CD4-positive, alpha-beta memory T cell (primary cell): ENCODE measurements at places on chromosomes 3 and 15.

- no peak for DNase-seq
- no peaks in the 10 kb centered on the region for H3K4me1 ChIP-seq
- no peaks in the 10 kb centered on the region for H3K36me3 ChIP-seq
- H3K4me3 ChIP-seq = no peak overlapping the region
Observed at GRCh38 chr3:88661433-88661824, 446.0 kb upstream of the EPHA3 start.

DNA sequence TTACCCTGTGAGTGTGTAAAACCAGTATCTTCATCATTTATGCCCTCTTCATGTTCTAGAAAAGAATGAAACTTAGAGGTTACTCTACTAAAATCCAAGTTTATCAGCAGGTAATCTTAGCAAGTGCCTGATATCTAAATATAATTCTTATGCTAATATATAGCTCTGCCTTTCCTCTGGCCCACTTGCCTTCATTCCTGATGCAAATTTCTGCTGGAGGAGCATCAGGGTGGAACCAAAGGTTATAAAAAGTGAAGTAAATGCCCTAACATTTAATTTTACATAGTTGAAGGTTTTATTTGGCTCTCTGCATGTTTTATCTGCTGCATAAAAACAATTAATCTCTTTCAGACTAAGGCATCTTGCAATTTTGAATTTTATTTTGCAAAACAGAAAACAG, 936.2 kb downstream of the ROBO2 start:
- H3K4me3 ChIP-seq = no peak overlapping the region
- no peaks in the 10 kb centered on the region for H3K36me3 ChIP-seq
- H3K27me3 ChIP-seq = no peaks in the 10 kb centered on the region
- no peak for DNase-seq
- no peak overlapping the region for H3K27ac ChIP-seq

DNA sequence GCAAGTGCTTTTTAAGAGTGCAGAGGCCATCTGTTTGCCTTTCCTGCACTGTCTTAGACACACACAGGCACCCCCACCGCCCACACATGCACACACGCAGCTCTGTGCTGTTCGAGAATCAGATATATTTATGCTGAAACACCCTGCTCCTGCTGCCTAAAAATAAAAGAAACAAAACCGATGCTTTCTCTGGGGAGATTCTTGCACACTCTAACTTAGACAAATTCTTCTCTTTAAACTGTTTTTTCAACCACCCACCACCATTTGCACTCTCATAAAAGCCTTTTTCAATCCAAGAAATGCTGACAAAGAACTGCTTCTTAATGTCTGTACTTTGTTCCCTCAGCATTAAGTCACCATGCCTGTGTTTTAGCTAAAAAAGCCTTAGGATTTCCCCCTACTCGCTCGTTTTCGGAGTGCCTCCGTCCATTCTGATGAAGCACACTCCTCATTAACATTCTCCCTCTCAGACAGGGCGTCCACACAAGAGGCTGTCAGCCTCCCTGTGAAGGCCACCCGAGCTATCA, 26.2 kb downstream of the SLC12A8 start:
- no peaks in the 10 kb centered on the region for H3K36me3 ChIP-seq
- DNase-seq = no peak
- H3K27me3 ChIP-seq = no peaks in the 10 kb centered on the region
- no peak overlapping the region for H3K4me3 ChIP-seq

DNA sequence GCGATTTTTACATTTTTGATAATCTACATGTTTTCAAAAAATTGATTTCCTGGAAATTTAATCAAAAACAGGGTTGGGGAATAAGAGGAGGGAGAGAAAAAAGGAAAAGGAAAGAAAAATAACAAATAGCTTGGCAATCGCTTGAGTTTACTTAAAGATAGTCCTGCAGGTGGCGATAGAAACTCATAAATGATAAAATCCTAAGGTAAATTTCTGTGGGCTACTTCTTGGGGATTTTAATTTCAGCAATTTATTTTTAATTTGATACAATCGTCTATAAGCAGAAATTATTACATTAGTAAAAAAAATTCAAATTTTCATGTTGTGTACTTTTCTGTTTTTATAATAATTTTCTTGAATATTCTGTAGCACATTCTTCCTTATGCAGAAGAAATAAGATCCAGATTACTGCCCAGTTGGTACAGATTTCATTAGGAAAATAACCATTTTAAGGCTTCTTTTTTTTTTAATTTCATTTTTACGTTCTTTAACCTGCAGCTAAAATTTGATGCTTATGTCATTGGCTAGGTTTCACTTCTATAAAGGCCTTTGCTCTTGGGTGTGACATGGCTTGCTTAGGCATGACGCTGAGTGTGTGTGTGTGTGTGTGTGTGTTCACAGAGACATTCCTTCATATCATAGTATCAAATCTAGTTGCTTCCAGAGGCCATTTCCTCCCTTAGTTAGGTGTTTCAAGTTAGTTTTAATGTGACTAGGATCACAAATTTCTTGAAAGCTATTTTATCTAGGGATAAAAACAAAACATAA, 181.8 kb downstream of the MCTP2 start:
- no peaks in the 10 kb centered on the region for H3K27me3 ChIP-seq
- H3K27ac ChIP-seq = no peak overlapping the region

DNA sequence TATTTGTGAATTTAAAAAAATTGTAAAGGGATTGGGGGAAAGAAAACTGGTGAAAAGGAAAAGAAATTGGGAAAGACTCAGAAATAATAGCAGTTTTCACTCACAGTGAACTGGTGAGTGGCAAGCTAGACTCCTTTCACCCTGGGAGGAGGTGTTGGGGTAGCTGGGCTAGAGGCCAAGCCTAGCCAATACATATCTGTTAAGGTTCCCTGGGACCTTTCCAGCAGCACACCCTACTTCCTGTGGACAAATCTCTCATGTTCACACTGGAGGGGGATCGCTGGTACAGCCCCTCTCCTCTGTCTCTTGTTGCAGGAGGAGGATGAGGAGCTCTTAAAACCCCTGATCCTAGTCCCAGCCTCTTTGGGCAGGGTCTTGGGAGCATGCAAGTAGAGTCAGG, 3.7 kb upstream of the RPP25 start:
- peaks cover 35% of the 10 kb centered on the region for H3K4me1 ChIP-seq
- no peak overlapping the region for H3K27ac ChIP-seq
- no peaks in the 10 kb centered on the region for H3K36me3 ChIP-seq
- peaks cover 19% of the 10 kb centered on the region for H3K27me3 ChIP-seq

DNA sequence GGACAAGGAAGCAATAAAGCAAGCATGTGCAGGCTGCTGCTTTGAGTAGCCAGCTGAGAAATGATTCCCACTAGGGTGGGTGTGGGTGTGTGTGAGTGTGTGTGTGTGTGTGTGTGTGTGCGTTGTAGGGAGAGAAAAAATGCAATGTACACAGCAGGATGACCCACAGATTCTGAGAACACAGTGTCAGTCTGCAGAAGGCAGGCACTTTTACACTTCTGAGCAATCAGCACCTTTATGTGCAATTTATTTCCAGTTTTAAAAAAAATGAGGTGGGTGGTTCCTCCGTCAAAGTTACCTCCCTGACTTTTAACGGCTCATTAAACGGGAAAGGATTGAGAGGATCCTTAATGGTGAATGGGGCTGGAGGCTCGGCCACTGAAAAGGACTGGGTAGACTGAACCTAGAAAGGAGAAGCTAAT, 38.5 kb upstream of the LIPC start:
- no peaks in the 10 kb centered on the region for H3K36me3 ChIP-seq
- H3K4me3 ChIP-seq = no peak overlapping the region
- no peaks in the 10 kb centered on the region for H3K4me1 ChIP-seq
- no peak for DNase-seq
- no peak overlapping the region for H3K27ac ChIP-seq
- no peaks in the 10 kb centered on the region for H3K27me3 ChIP-seq

- H3K36me3 ChIP-seq = peaks cover 38% of the 10 kb centered on the region
- H3K4me3 ChIP-seq = no peak overlapping the region
- H3K4me1 ChIP-seq = no peaks in the 10 kb centered on the region
- H3K27me3 ChIP-seq = no peaks in the 10 kb centered on the region
- DNase-seq = no peak
Observed at GRCh38 chr3:52388348-52388821, 56.5 kb downstream of the SEMA3G start.

DNA sequence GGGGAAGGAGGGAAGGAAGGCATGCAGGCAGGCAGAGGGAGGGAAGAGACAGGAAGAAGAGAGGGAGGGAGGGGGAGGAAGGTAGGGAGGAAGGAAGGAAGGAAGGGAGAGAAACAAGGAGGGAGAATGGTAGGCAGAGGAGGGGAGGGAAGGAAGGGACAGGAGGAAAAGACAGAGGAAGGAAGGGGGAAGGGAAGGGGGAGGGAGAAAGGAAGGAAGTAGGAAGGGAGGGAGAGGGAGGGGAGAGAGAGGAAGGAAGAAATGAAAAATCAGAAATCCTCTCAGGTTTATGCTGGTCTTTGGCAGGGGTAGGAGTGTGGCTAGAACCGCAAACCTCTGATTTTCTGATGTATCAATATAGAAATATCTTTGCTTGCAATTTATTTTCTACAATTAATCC, 4.2 kb downstream of the PRTG start:
- no peak for DNase-seq
- H3K4me1 ChIP-seq = peaks cover 12% of the 10 kb centered on the region
- H3K27ac ChIP-seq = no peak overlapping the region
- H3K27me3 ChIP-seq = peaks cover 24% of the 10 kb centered on the region

DNA sequence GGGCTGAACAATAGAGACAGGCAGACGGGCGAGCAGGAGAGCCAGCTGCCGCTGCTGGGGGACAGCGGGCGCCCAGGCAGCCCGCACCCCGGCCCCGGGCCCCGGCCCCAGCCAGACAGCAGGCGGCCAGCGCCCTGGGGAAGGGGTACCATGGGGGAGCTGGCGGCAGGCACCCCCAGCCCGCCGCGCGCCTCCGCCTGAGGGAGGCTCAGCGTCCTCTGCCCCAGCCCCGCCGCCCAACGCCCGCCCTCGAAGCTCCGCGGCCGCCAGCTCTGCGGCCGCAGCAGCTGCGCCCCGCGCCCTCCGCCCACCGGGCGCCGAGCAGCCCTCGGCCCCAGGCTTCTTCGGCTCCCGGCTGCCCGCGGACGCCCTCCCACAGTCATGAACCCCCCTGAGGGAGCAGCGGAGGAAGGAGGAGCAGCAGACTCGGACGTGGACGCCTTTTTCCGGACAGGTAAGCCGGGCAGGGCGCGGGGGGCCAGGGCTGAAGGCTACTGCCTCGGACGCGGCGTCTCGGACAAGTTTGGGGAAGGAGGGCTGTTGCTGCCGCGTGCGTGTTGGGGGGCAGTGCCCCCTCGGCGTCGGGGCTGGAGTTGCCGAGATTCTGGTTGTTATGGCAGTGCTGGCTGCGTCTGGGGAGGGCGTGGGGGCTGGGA, 41.6 kb upstream of the ROPN1 start:
- H3K27ac ChIP-seq = no peak within 1 kb of the TSS
- no peak for DNase-seq
- peaks cover 22% of the 10 kb centered on the region for H3K27me3 ChIP-seq

DNA sequence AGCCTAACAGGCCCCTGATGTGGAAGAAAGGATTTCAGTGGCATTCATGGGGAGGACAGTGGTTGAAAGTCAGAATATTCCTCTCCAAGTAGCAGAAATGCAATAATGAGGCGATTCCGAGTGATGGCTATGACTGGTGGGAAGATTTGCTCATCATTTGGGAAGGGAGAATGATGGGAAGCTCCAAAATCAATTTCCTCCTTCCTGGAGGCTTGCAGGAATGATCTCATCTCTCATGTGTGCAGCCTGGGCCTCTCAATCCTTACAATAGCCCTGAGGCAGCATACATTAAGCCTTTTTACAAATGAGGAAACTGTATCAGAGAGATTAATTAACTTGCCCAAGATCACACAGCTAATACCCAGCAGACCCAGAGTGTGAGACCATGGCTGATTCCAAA, 58.7 kb downstream of the BOC start:
- no peaks in the 10 kb centered on the region for H3K27me3 ChIP-seq
- no peaks in the 10 kb centered on the region for H3K4me1 ChIP-seq
- DNase-seq = no peak
- no peaks in the 10 kb centered on the region for H3K36me3 ChIP-seq

DNA sequence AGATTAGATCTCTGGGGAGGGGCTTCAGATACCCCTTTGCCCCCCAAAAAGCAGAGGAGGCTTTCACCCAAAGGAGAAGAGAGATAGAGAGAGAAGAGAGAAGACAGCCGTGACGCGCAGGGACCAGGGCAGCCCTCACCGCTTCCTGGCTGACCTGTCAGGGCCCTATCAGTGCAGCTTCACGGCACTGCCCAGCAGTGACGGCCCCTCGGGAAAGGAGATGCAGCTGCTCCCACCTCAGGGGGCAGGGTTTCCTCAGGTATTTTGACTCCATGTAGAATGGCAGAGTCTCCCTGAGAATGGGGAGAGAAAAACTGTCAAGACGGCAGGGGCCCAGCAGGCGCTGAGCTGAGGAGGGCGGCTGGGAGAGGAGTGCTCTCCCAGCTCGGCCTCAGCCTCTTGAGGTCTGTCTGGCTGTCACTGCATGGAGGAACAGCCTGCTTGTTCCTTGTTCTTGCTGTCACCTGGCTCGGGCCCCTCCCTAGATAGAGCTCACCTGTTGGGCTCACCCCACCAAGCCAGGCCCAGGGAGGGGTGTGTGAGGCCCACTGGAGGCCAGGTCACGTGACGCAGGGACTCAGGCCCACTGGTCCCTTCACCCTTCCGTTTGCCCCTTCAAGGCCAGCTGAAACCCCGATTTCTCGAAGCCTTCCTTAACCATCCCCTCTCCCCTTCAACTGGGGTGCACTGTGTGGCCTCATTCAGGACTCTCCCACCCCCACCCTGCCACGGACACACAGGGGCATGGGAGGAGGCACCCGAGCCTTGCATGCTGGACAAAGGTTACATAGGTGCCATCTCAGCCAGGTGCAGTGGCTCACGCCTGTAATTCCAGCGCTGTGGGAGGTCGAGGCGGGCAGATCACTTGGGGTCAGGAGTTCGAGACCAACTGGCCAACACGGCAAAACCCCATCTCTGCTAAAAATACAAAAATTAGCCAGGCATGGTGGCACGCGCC, 28.2 kb downstream of the LOXL1 start:
- no peaks in the 10 kb centered on the region for H3K27me3 ChIP-seq
- no peak overlapping the region for H3K4me3 ChIP-seq
- H3K27ac ChIP-seq = no peak overlapping the region
- no peak for DNase-seq
- H3K4me1 ChIP-seq = peaks cover 22% of the 10 kb centered on the region
- no peaks in the 10 kb centered on the region for H3K36me3 ChIP-seq

GRCh38 chr3:127796045-127796830, 26.1 kb downstream of the MGLL start:
- H3K36me3 ChIP-seq = no peaks in the 10 kb centered on the region
- no peak overlapping the region for H3K27ac ChIP-seq
- no peaks in the 10 kb centered on the region for H3K27me3 ChIP-seq
- DNase-seq = no peak
- no peaks in the 10 kb centered on the region for H3K4me1 ChIP-seq
- no peak overlapping the region for H3K4me3 ChIP-seq

DNA sequence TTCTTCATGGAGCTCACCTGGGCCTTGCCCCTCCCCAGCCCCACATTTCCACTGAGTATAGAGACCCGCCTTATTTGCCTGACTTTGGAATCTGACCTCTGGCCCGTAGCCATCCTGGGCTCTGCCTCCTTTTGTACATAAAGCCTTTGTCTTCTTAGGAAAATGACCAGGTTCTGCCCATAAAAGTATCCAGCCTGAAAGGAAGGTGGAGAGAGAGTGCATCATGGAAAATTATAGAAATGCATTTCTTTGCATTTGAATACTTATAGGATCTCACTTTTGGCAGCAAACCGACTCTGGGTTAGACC, 3.6 kb upstream of the SH2D7 start:
- H3K27ac ChIP-seq = no peak overlapping the region
- no peaks in the 10 kb centered on the region for H3K27me3 ChIP-seq
- DNase-seq = no peak
- no peak overlapping the region for H3K4me3 ChIP-seq
- no peaks in the 10 kb centered on the region for H3K36me3 ChIP-seq
- no peaks in the 10 kb centered on the region for H3K4me1 ChIP-seq
